ENCODE measurements at places on chromosomes 4 and X.

GRCh38 chrX:139725720-139726119 lies 17.8 kb upstream of the MCF2 start:
- no peak for DNase-seq

- DNase-seq: no peak
Observed at GRCh38 chr4:77446601-77447000, 159.0 kb upstream of the CXCL13 start.

DNA sequence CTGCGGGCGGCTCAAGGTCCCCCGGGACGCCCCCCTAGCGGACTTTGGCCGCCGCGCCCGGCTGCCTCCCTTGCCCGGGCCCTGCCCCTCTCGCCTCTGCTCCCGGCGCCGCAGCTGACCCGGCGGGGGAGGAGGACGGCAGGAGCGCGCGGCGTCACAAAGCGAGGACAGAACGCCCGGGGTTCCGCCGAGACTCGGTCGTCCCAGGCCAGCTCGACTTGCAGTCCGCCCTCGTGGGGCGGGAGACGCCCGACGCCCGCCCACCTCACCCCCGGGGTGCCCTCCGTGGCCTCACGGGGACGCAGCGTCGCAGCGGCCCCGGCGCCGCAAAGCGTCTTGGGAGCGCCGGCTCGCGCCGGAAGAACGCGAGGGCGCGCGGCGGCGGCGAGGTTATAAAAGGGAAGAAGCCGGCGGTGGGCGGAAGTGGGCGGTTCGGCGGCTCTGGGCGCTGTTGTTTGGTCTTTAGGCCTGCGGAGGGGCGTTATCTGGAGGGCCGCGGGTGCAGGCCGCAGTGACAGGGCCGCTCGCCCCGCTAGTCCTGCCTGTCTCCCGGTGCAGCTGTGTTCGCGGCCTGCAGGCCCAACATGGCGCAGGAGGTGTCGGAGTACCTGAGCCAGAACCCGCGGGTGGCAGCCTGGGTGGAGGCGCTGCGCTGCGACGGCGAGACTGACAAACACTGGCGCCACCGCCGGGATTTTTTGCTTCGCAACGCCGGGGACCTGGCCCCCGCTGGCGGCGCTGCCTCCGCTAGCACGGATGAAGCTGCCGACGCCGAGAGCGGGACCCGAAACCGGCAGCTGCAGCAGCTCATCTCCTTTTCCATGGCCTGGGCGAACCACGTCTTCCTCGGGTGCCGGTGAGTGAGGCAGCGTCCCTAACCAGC lies at the start of gene CDKN2AIP:
Gene CDKN2AIP, plus strand, starts transcription at position 423 of the 883 bp plus-strand sequence. Its CDS starts 162 bp downstream, at position 585.
- DNase-seq: no peak

- DNase-seq: no peak
Observed at GRCh38 chr4:40954088-40954668, 204.4 kb downstream of the NSUN7 start.

DNA sequence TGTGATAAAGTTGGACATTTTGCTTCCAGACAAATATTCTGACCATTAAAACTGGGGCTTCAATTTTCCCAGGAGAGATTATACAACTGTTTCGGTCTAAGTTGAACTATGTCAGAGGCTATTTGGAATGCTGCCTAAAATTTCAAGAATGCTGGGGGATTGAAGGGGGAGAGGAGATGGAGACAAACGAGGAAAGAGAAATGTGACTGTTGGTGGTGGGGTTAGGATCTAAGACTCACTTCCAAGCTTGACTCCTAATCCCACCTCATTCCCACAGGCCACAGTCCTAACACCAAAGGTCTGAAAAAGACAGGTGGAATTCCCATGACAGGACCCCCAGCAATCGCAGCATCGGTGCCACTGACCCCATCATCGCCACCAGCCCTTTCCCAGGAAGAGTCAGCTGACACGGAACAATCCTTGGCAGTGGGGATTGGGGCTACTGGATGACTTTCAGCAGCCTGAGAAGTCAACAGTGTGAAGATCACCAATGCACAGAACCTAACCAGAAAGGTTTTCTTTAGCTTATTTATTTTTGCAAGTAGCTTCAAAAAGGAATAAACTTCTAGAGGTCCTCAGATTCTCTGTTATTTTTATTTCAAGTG lies 74.0 kb upstream of the PRSS48 start:
- DNase-seq: no peak

- no peak for DNase-seq
Observed at GRCh38 chr4:173264245-173264644, 69.9 kb downstream of the HMGB2 start.

GRCh38 chr4:182853731-182854330 lies 63.4 kb downstream of the DCTD start:
- DNase-seq: no peak

DNA sequence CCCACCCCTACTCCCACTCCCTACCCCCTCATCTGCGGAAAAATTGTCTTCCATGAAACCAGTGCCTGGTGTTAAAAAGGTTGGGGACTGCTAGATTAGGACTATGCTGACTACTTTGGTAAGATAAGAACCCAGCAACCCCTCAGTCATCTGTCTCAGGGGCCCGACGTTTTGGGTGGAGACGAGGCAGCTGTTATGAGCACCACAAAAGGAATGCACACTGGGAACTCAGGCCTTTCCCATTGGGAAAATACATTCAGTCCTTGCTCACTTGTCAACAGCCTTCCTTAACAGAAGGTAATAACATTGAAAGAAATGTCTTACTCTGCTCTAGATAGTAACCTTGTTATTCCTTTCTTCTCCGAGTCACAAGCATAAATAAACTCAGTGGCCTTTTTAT lies 310.8 kb downstream of the AFF2 start:
- DNase-seq: no peak

GRCh38 chr4:54281054-54281766 lies 52.1 kb downstream of the PDGFRA start:
- DNase-seq: peak; percentile 26

- no peak for DNase-seq
Observed at GRCh38 chrX:72003811-72004750, 93.4 kb downstream of the NHSL2 start.

GRCh38 chr4:143559757-143560147 lies 46.2 kb downstream of the SMARCA5 start:
- DNase-seq: no peak

- no peak for DNase-seq
Observed at GRCh38 chr4:114108869-114109268, 129.4 kb upstream of the ARSJ start.

GRCh38 chr4:82434949-82435348 lies 4.6 kb downstream of the ENOPH1 start:
- DNase-seq: no peak

DNA sequence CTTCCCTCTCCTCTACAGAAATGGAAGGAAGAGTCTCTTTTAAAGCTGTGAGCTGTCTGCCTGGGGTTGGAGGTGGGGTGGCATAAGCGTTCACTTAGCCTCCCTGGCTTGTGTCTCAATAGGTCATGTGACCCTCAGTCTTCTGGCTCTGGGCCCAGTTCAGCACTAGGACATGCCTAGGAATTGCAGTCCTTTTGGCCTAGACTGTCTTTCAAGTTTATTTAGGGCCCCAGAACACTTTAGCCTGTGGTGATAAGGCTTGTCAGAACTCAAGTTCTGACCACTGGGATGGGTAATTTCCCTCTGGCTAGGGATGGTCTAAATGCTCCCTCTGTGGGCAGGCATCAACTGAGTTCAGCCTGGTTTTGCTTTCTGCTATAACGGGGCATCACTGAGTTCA lies 34.3 kb upstream of the ARMCX4 start:
- DNase-seq: no peak

GRCh38 chr4:6506616-6507140 lies 34.3 kb upstream of the PPP2R2C start:
- DNase-seq: no peak

DNA sequence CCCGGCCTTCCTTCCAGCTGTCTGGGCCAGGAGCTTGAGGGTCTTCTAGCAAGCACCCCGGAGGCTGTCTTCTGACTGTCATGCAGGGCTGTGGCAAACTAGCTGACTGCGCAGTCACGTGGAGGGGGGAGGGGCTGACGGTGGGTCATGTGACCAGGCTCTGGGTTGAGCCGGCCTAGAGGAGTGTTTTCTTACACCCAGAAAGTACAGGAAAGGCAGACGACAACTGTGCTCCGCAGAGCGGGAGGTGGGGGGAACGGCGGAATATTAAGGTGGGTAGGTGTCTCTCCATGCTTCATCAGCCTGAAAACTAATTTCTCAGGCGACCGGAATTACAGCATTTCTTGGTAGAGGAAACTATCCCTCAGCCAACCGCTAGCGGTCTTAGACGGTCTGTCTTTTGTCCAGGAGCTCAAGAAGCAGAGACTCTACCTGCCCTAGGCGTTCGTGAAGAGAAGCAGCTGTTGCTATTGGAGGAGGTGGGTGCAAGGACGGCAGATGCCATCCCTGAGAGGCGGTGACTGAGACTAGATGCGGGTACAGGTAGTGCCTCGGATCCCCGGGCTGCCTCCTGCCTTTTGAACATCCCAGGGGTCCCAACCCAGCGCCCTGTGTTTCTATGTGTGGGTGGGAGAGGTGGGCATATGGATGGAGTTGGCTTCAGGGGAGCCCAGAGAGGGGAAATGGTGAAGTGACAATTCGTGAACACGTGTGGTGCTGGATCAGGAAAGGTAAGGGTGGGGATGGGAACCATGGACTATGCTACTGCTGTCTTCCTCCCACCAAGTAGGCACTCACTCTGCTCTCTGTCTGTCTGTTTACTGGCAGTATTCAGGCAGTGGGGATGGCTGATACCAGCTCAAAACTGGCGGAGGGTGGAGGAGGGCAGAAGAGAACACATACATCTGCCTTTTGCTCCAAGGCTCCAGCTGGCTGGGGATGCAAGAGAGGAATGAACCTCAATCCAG lies 8.8 kb downstream of the GPRASP1 start:
- DNase-seq: no peak

GRCh38 chr4:139988863-139989765 lies 164.9 kb downstream of the MAML3 start:
- peak; percentile 94 for DNase-seq

DNA sequence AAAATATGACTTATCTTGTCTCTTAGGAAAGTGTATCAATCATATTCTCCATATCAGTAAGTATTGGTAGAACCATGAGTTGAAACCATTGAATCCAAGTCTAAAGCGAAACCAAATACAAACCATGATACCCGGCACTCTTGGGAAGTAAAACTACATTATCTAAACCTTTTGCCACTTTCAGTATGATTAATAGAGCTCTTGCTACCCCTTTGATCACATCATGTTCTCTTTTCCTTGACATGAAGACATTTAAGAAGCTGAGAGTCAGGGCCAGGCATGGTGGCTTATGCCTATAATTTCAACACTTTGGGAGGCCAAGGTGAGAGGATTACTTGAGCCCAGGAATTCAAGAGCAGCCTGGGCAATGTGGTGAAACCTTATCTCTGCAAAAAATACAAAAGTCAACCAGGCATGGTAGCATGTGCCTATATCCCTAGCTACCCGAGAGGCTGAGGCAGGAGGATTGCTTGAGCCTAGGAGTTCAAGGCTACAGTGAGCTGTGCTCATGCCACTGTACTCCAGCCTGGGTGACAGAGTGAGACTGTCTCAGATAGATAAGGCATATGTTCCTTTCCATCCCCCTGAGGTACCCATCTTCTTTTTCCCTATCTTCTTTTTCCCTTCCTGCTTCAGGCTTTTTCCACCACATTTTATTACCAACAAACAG lies 45.4 kb downstream of the CEP135 start:
- no peak for DNase-seq

DNA sequence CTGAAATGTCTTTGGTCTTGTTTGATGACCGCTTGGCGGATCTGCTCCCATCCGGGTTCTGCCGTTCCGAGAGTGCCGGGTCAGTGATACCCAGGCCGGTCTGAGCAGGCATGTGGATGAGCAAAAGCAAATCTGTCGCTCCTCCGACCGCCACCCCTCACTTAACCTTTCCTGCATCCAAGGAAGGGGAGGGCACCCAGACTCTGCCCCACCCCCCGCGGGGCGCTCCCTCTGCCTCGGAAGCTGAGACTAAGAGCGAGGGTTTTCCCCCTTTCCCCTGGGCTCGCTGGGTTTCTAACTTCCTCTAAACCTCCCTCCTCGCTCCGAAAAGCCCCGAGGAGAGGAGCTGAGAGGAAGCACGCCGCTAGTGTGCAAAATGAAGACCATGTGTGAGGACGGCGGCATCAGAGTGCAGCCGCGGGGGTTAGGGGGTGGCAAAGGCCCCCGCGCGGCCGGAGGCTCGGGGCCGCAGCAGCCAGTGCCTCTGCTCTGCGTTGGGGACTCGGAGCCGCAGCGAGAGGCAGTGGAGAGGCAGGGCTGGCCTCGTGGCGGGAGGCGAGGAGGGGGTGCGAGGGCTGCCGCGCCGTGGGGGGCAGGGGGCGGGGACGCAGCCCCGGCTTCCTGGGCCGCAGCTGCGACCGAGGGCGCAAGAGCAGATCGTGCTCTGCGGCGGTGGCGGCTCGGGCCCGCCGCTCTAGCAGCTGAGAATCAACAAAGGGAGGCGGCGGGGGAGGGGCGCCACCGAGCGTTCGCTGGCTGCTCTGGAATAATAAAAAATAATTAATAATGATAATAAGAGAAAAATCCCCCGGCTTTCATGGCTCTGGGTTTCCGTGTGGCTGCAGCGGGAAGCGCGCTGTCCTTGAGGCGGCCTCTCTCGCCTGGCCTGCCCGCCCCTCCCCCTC lies 55.8 kb upstream of the BCOR start:
- DNase-seq: no peak

GRCh38 chrX:134773041-134773440 lies 114.8 kb upstream of the PLAC1 start:
- no peak for DNase-seq

- DNase-seq: no peak
Observed at GRCh38 chrX:139784807-139785206, 76.8 kb upstream of the MCF2 start.

DNA sequence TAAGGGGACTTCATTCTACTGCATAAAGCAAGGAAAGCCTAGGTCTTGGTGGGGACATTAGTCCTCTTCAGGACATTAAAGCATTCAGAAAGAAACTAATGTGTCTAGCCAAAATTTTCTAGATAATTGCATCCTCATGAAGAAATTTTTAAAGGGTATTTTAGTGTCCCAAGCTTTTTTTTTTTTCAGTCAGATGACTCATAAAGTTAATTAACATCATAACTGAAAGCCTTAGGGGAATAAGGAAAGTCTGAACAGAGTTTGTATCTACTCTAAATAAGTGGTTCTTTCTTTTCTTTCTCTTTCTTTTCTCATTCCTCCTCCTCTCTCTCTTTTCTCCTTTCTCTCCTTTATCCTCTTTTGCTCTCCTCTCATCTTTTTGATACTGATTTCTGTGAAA lies 202.4 kb downstream of the ADAMTS3 start:
- no peak for DNase-seq

GRCh38 chrX:139113708-139114107 lies 402.2 kb upstream of the FGF13 start:
- DNase-seq: no peak

GRCh38 chr4:94507708-94508107 lies 56.0 kb downstream of the PDLIM5 start:
- no peak for DNase-seq

- DNase-seq: no peak
Observed at GRCh38 chrX:39022106-39022505, 220.8 kb downstream of the MID1IP1 start.

- DNase-seq: no peak
Observed at GRCh38 chr4:25142468-25142867, 17.8 kb downstream of the SEPSECS start.
